ENCODE measurements at places on chromosomes 5 and 9.

- no peak for DNase-seq
Observed at GRCh38 chr5:82100303-82101077, 128.7 kb downstream of the ATG10 start.

GRCh38 chr9:112097712-112098688 lies 77.1 kb downstream of the SUSD1 start:
- no peak for DNase-seq

- DNase-seq = no peak
Observed at GRCh38 chr5:17046320-17046719, 110.2 kb upstream of the MYO10 start.

DNA sequence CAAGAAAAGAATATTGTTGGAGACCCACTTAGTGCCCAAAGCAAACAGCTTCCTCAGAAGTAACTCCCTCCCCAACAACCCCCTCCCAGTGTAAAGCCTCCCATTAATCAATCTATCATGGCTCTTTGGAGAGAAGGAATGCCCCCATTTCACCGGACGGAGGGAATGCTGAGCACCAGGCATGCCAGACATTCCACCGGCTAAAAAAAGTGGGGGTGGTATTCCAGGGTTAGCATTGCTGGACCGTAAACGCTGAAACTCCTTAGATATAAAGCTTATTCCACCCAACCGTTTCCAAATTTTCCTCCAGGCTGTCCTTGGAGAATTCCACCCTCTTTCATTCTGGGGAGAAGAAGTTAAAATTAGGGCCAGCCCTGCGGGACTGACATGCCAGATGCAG lies 363 bp upstream of the MAMDC2 start:
- DNase-seq = no peak

GRCh38 chr9:129451669-129452068 lies 169.2 kb downstream of the C9orf50 start:
- DNase-seq = no peak

- DNase-seq = peak; percentile 24
Observed at GRCh38 chr5:170603578-170604565, 100.1 kb downstream of the KCNIP1 start.

DNA sequence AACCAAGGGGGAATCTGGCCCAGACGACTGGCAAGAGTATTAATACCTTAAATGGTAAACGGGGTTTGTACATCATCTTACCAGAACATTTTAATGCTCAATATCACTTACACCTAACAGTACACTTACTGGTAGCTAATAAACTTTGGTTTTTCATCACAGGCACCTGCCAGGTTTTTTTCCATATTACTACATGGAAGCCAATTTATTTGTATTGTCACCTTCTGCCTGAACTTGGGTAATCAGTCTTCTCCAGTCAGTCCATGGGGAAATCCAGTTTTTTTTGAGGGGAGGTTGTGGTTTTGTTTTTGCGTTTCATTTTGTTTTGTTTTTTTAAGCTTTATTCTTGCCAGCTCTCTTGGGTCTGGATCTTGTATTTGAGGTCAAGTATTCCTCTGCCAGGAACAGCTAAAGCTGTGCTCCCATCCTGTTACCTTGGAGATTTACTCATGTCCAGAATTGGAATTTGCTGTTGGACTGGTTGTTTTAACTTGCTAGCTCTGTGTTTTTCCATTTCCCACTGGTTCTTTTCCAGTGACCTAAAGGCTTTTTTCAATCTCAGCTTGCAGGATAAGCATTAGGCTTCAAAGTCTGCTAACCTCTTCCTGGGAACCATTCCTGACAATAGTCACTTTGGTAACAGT lies 11.1 kb upstream of the NADK2 start:
- DNase-seq = no peak

DNA sequence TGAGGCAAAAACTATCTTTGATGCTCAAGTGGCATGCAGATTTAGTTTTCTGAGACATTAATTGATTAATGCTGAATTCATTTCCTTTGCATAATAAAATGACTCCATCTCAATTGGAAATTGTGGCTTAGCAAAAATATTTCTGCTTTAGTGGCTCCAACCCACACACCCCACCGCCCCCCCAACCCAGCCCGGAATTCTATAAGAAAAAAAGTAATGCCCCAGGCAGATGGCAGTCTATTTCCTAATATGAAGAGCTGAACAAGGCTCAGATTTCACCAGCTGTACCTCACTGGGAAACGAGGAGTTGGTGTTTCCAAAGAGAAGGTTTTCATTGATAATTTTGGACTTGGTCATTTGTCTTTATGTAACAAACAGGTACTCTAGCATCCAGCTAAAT lies 182.1 kb downstream of the FBN2 start:
- peak; percentile 48 for DNase-seq

All from DMS 273 treated with DMSO at 0.1 percent for 48 hours (cell line).